ENCODE measurements at places on chromosomes 7 and 10.
A peak's percentile ranks its signal among the peaks of the same experiment; 100 is the strongest.

DNA sequence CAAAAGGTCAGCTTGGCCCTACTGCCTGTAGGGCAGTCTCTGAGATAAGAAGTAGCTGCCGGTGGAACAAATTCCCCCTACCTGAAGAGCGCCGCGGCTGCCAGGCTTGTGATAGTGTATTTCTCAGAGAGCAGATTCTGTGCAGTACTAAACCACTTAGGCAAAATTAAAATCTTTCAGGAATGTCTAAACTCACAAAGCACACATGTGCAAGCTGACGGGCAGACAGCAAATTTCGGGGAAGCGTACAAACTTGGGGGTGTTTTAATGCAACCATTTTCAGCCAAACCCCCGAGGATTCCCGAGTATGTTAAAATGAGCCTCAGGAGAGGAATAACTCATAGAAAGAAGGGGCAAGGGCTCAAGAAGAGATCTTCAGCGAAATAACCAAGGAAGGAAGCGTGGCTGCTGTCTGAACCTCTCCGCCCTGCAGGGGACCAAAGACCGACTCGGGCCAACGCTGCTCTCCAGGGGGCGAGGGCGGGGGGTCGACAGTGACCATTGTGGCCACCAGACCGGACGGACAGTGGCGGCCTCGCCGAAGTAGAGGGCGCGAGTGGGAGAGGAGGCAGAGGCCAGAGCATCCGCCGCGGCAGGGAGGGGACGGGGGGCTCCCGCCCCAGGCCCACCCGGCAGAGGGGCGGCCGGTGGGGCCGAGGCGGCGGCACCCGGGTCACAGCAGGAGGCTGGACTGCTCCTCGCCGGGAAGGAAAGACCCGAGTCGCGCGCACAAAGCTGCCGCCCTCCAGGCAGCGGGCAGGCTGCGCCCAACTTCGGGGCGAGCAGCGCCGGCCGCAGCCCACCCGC lies 819 bp downstream of the HYCC1 start:
- peak; percentile 61 for DNase-seq

- DNase-seq = no peak
Measured at GRCh38 chr7:38550836-38551235, 80.3 kb downstream of the AMPH start.

DNA sequence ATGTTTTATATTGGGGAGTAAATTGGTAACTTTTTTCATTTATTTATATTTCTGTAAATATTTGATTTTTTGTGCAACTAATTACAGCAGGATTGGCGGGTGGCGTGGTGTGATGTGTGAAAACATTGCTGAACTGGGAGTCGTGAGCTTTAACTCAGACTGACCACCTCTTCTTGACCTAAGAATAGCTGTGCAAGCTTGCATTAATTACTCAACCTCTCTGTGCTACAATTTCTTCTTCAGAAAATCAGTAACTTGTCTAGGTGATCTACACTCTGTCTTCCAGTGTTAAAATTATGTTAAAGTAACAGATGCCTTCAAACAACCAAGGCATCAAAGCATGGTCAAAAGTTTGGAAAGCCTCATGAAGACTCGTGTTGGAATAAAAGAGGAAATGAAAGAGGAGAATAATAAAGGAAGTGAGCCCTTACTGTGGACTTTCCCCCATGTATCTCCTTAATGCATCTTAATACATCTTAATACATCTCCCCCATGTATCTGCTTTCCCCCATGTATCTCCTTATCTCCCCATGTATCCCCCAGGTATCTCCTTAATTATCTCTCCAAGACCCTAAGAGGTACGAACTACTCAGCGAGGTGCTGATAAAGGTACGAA lies 71.2 kb downstream of the SVIL start:
- DNase-seq = no peak

- no peak for DNase-seq
Measured at GRCh38 chr10:110860576-110861241, 11.0 kb upstream of the PDCD4 start.

- no peak for DNase-seq
Measured at GRCh38 chr10:614139-614711, 75.2 kb downstream of the DIP2C start.

DNA sequence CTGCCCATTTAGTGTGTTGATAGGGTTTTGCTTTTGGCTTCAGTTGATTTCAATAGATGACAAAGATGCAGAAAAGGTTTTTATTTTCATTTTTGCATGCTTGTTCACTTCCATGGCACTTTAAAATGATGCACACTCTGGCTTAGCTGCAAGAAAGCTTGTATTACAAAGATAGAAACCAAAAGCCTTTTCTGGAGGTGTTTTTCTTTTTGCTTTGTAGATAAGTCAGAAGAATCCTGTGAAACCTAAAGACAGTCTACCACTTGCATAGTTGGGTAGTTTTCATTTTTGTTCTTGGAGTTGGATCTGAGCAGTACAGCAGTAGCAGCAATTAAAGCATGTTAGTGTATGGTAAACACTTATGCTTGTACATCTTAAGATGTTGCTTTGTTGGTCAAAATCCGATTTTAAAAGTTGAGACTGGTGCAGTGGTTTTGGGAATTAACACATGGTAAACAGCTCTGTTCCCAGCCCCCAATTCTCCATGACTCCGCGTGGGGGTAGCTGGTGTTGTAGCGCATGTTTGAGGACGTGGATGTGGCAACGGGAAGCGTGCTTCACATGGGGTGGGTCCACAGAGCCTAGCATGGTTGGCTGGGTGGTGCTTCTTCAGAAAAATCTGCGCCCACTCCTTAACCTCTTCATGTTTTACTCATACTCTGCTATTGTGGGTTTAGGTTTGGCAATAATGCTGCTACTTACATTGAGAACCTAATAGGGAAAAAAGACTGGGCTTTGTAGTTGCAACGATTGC lies 19.8 kb downstream of the CCNY start:
- DNase-seq = no peak

GRCh38 chr7:8762803-8763202 lies 329.4 kb downstream of the NXPH1 start:
- no peak for DNase-seq

DNA sequence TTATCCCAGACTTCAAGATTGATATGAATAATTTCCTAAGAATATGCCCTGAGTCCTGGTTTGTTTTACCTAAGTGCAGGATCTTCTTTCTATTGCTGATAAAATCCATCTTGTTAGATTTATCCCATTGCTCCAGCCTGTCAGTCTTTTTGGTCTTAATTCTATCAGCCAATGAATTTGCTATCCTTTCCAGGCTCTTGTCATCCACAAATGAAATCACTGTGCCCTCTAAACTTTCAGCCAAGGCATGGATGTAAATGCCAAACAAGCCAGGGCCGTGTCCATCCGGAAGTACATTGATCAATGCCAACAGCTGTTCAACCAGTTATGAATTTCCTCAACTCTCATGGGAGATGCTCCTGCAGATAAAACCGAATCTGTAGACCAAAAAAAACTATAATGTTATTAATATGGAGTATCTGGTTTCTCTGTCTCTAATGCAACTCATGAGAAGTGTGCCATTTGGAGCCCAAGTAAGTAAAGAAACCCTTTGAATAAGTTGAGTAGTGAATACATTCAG lies 40.0 kb downstream of the NPY start:
- no peak for DNase-seq

DNA sequence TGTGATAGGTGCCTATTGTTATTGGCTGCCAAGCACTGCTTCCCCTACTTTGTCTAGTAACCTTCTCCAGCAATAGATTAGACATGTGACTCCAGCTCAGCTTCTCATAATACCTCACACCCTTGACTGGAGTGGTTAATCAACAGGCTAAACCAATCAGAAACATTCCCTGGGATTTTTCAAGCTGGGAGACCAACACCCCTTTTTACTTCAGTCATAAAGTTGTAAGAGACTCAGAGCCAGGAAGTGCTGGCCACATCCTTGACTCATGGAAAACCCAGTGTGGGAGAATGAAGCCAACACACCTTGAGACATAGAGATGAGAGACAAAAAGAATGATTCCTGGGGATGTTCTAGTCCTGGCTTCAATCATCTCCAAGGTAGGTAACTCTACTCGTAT lies 62.6 kb upstream of the HECTD2 start:
- DNase-seq = no peak

- DNase-seq = no peak
Measured at GRCh38 chr10:71291528-71291900, 27.5 kb upstream of the SLC29A3 start.

- no peak for DNase-seq
Measured at GRCh38 chr10:83934641-83935338, 204.5 kb upstream of the GHITM start.

DNA sequence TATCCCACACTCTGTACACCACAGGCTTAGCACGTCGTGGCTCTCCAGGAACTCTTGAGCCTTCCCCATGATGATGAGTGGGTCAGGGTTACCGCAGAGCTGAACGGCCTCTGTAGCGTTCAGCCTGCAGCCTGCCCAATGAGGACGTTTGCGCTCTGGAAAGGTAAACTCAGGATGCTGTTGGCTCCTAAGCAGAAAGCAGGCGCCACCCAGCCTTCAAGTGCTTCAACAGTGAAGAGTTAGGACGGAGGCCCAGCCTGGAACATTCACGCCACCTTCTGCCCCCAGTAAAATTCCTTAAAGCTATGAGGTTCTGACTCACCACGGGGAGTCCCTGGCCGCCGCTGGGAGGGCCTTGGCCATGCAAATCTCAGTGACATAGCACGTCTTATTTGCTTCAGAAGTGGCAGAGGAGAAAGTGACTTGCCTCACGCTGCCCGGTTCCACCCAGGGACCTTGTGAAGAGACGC lies 161.5 kb upstream of the SH2B2 start:
- DNase-seq = peak; percentile 49

DNA sequence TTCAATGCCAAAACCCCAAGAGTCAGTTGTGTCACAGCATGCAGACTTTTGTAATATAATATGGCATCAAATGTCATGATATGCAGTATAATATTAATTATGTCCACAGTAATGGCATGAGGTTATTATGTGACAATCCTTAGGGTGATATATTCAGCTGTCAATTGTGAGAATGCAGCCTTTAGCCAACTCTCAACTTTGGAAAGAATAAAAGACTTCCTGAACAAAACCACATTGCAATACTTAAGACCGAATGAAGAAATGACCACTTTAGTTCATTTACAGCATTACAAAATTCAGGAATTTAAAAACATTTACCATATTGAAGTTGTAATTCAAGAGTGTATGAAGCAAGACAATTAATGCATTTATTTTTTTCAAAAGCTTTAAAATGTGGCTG lies 45.4 kb downstream of the CPVL start:
- no peak for DNase-seq

DNA sequence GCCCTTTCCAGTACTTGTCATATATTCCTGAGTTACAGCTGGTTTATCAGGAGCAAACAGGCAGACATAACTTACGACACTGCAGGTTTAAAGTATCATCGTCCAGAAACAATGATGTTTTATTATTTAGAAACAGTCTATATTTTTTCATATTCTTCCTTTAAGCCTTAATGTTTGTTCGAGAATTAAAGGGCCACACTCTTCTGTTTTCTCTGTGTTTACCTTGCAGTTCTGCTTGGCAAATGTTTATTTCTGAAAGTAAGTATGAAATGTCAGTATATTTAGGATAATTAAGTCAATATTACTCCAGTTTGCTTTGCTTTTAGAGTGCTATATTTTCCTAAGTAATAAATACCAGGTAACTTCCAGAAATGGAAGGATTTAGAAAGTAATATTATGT lies 115.1 kb downstream of the VTI1A start:
- no peak for DNase-seq

- no peak for DNase-seq
Measured at GRCh38 chr7:135277161-135277560, 43.5 kb downstream of the STRA8 start.

GRCh38 chr10:99672884-99673283 lies 13.6 kb downstream of the ENTPD7 start:
- DNase-seq = no peak

Measured in neural progenitor cell (in vitro differentiated cells).